NCI-H526 (cell line): ENCODE measurements at places on chromosomes 7 and 10.

DNA sequence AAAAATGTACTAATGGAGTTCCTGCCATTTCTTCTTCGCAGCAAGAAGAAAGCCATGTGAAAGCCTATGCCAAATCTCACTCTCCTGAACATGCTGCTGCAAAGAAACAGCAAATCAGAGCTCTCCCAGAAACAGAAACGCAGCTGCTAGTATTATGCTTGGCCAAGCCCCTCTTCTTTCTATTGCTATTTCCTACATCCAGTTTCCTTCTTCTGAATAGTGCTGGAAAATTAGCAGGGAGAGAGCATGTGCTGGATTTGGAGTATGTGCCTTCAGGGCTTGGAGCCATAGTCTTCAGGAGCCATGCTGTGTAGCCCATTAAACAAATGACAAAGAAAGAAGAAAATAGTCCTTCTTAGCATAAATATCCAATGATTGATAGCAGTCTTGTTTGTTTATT, 852.0 kb upstream of the PHF14 start:
- DNase-seq = no peak

DNA sequence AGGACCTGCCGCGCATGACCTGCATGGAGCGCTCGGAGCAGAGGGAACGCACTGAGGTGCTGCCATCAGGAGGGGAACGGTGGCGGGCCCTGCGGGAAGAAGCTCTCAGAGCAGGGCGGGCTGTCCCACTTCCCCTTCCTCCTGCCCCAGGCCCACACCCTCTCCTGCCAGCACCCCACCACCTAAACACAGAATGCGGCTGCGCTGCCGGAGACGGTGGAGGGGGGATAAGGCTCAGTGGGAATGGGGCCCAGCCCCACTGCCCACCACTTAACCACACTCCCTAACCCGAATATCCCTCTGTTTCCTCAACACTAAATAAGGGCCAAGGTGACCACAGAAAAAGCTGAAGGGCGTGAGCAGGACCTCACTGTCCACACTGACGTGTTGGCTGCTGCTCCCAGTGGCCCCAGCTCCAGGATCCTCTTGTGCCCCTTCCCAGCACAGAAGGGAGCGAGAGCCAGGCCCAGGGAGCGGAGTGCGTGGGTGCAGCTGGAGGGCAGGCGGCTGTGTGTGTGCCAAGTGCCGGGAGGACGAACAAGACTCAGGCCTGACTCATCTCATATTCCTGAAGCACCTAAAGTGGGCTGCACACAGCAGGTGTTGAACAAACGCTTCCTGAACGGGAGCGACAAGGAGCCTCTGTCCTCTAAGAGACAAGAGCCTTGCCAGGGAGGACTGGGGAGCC, 116.8 kb downstream of the MAD1L1 start:
- no peak for DNase-seq

DNA sequence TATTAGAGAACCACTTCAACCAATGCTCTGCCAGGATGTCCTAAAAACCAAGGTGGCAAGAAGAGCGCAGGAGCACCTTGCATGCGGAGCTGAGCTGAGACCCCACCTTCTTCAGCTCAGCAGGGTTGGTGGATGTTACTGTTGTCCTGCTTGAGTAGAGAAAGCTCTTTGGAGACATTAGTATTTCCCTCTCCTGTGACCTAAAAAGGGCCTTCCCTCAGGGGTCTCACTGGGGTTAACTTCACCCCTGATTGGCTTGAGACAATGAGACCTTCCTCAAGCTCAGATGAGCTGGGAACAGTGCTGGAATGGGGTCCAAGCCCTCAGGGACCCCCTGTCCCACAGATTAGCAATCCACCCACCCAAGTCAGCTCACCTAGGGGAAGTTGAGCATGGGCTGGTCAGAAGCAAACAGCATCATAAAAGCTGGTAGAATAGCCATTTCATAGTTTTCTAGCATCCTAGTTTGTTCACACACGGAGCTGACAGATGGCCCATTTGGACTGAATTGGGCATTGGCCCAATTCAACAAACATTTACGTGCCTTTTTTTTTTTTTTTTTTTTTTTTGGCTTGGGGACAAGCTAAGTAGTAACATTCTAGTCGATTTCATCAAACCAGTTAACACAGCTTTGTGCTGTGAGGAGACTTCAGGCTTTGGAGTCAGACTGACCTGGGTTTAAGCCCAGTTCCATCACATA, 100.6 kb upstream of the HABP2 start:
- no peak for DNase-seq

DNA sequence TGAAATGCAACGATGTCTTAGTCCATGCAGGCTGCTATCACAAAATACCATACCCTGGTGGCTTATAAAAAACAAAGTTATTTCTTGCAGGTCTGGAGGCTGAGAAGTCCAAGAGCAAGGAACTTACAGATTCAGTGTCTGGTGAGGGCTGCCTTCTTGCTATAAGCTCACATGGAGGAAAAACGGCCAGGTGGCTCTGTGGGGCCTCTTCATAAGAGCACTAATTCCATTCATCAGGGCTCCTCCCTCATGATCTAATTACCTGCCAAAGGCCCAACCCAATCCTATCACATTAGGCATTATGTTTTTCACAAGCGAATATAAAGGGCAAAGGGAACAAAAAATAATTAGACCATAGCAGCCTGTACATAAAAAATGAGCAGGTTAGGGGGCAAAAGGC, 35.4 kb downstream of the PAPSS2 start:
- DNase-seq = no peak

DNA sequence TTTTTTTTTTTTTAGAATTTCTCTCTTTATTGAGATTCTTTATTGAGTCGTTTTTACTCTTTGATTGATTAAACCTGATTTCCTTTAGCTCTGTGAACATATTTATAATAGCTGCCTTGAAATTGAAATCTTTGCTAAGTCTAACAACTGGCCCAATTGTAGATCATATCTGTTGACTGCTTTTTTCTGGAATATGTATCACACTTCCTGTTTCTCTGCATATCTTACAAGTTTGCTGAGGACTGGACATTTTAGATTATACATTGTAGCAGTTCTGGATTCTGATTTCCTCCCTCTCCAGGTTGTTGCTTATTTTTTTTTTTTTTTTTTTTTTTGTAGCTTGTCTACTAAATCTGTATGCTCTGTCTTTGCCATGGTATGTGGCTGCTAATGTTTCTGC, 56.3 kb downstream of the PRKAR2B start:
- no peak for DNase-seq

GRCh38 chr7:40468891-40469864, 334.4 kb downstream of the SUGCT start:
- DNase-seq = no peak

- DNase-seq = no peak
Observed at GRCh38 chr7:22990588-22990949, 23.4 kb downstream of the HYCC1 start.

- DNase-seq = no peak
Observed at GRCh38 chr10:103733045-103733419, 122.3 kb downstream of the SH3PXD2A start.

DNA sequence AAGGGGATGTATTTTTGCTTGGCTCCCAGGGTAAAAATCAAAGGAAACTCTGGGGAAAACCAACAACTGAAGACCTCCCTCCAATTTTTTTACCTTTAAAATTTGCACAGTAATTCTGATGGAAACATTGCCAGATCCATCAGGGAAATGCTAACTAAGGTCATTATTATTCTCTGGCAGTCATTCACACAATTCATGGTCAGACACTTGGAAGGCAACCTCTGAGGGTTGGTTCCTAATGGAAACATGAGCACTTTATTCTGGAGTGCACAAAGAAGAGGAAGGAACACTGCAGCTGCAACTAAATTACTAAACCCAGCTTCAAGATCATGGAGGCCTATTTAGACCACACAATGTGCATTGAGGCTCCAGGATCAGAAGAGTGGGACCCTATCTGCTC, 34.2 kb downstream of the SRI start:
- DNase-seq = no peak

DNA sequence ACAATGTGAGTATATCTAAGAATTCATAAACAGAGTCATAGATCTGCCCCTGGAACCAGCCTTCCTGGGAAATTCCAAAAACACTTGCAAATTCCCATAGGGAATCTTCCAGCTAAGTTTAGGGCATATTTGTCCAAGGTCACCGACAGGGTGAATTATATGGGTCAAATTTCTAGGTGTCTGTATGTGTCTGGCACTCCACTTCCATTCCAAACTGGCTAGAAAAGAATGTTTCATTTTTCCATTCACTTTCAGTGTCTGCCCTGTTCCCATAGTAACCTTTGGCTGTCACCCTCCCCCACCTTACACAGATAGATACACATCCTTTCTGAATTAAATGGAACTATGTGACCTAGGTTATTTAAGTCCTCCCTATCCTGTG, 230.9 kb downstream of the CREB5 start:
- no peak for DNase-seq

DNA sequence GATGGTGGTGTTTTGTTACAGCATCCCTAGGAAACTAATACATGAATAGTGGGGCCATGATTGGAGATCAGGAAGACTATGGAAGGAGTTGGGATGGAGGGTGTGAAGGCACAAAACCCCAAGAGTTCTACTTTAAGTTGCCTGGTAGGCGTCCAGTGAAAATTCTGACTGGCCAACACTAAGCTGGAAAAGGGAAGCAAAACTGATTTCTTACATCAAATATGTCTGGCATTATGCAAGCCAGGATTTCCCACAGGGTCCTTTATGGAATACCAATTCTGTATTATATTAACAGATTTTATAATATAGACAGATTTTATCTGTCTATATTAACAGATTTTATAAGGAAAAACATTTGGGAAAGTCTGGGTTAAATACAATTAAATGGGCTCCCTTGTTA, 16.2 kb downstream of the CPVL start:
- DNase-seq = no peak

DNA sequence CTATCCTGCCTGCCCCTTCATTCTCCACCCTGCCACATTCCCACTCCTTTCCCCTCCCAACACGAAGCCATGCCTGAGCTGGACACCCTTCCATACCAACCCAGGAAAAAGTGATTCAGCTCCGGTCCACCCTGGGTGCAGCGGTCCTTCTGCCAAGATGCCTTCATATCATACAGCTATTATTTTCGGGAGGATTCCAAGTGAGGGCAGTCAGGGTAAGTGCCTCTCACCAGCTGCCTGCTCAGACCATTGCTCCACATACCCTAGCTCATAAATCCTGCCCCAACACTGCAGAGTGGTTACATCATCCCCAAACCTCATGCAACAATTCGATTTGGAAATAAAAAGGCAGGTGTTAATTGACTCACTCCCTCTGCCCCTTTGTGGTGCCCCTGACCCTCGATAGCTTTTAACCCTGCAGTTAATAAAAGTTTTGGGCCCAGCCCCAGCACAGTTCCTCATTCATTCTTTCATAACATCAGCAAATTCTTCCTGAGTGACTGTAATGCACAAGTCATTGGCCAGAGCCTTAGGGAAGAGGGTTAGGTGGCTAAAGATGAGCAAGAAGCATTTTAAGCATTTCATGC, 42.6 kb downstream of the ZNF503 start:
- no peak for DNase-seq
